ENCODE measurements at places on chromosomes 3 and 15. TPM values are rescaled to one million over a fixed set of nuclear protein-coding genes. Genes with fewer than 3 reads are reported as not detected.

DNA sequence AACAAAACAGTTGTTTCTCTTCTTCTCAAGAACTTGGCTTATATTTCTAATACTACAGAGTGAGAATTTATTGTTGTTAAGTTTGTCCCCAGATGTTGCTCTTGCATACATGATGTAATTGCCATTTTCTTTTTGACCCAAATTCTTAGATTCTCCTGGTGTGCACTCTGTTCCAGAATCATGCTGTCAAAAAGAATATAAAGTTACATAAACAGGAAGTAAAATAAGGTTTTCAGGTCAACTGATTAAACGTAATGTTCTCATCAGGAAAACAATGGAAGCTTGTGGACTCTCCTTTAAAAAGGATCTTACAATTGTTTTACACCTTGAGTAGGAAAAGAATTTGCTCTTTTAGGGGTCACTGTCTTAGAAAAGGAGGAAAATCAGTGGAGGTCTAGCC, 121.8 kb downstream of the ADAM10 start:
- peaks cover 19% of the 10 kb centered on the region for H3K36me3 ChIP-seq
- peak overlapping the region; percentile 88 for H3K27ac ChIP-seq
- peaks cover 36% of the 10 kb centered on the region for H3K4me1 ChIP-seq
- no peaks in the 10 kb centered on the region for H3K27me3 ChIP-seq

GRCh38 chr3:127691974-127692373, 19.2 kb downstream of the ABTB1 start:
- peak; percentile 41 for DNase-seq
- peaks cover 18% of the 10 kb centered on the region for H3K4me1 ChIP-seq
- no peaks in the 10 kb centered on the region for H3K27me3 ChIP-seq
- peak overlapping the region; percentile 49 for H3K27ac ChIP-seq
- peaks cover 4% of the 10 kb centered on the region for H3K36me3 ChIP-seq

GRCh38 chr3:140501770-140502364, 176.0 kb upstream of the TRIM42 start:
- H3K36me3 ChIP-seq = no peaks in the 10 kb centered on the region
- no peak overlapping the region for H3K27ac ChIP-seq
- peaks cover 32% of the 10 kb centered on the region for H3K4me1 ChIP-seq
- no peaks in the 10 kb centered on the region for H3K27me3 ChIP-seq
- H3K4me3 ChIP-seq = no peak overlapping the region

- no peak overlapping the region for H3K4me3 ChIP-seq
- no peaks in the 10 kb centered on the region for H3K27me3 ChIP-seq
- peaks cover 65% of the 10 kb centered on the region for H3K4me1 ChIP-seq
- H3K27ac ChIP-seq = peak overlapping the region; percentile 95
- H3K36me3 ChIP-seq = no peaks in the 10 kb centered on the region
- no peak for DNase-seq
These were observed 450.5 kb upstream of the KCNMB2 start for GRCh38 chr3:178085817-178086123.

Gene C3orf70
- 10.2 TPM for total RNA-seq

DNA sequence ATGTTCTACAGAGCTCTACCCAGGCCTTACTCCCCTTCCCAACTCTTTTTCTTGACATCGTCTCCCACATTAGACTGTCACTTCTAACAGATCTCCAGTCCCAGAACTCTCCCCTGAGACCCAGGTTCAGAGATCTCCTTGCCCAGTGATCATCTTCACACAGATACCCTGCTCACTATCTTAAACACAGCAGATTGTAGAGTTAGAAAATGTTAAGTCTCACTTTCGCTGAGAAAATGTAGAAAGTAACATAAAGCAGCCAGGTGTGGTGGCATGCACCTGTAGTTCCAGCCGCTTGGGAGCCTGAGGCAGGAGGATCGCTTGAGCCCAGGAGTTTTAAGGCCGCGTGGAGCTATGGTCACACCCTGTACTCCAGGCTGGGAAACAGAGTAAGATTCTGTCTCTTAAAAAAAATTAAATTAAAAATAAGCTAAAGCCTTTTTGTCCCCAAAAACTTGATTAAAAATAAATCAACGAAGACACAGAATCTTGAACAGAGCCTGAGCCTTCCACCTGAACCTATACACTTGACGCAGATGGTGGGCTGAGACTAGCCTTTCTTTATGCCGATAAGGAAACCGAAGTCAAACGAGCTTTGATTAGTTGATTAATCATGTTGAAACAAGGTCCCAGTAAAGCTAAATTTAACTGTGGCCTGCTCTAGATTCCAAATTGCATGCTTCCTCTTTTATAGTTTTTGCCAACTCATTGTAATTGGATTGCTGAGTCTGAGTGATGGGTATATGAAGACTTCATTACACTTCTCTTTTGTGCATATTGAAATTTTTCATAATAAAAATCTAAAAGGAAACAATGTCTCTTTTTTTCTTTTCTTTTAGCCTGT, 31.3 kb upstream of the BLM start:
- no peaks in the 10 kb centered on the region for H3K36me3 ChIP-seq
- no peaks in the 10 kb centered on the region for H3K27me3 ChIP-seq
- no peak for DNase-seq
- peaks cover 12% of the 10 kb centered on the region for H3K4me1 ChIP-seq
- no peak overlapping the region for H3K4me3 ChIP-seq

Gene FSTL1
- 3,511 TPM for total RNA-seq

Data from chondrocyte (in vitro differentiated cells).